ENCODE measurements at places on chromosomes 16 and 17.

DNA sequence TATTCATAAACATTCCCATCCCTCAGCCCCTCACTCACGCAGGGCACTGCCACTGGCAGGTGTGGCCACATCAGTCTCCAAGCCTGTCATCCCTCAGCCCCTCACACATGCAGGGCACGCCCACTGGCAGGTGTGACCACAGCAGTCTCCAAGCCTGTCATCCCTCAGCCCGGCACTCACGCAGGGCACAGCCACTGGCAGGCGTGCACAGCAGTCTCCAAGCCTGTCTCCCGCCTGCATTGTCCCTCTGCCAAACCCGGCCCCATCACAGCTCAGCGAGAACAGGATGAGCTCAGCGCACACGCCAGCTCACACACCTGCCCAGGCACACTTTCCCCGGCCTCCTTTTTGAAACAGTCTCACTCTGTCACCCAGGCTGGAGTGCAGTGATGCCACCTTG is 11.4 kb upstream of the KREMEN2 start:
- no peak for DNase-seq

- DNase-seq, result no peak
These were observed 63.0 kb downstream of the BAIAP2 start for GRCh38 chr17:81097943-81098308.

GRCh38 chr16:84214451-84215066 is 23.6 kb downstream of the ADAD2 start:
- DNase-seq, result no peak

DNA sequence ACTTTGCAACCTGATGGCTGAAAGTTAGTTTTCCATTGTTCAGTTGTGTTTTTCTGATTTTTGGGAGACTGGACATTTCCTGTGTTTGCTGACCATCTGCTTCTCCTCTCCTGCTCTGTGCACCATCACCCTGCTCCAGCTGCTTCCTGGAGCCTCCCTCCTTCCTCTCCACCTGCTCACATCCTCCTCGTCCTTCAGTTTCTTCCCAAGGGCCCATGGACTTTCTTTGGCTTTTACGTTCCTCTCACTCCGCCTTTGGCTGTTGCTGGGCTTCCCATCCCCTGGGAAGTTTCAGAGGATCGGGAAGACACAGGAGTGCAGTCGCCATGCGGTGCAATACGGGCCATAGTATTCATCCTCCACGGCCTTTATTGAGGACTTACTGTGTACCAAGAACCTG is 61.6 kb downstream of the TNFRSF13B start:
- DNase-seq, result no peak

DNA sequence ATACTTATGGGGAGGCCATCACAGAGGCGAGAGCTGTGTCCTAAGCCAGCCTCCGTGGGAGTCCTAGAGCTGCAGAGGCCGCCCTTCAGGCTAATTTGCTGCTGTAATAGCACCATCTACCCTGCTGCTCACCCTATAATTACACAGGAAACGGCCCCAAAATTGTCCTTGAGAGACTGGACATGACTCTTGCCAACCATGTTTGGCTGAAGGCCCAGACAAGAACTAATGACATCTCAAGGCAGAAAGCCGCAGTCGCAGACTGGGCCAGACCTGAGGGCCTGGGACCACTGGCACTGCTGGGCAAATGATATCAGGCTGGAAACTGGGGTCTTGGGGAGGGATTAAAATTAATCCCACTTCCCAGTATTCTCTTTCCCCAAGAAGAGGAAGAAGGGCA is 24.1 kb downstream of the PSMD7 start:
- DNase-seq, result no peak

DNA sequence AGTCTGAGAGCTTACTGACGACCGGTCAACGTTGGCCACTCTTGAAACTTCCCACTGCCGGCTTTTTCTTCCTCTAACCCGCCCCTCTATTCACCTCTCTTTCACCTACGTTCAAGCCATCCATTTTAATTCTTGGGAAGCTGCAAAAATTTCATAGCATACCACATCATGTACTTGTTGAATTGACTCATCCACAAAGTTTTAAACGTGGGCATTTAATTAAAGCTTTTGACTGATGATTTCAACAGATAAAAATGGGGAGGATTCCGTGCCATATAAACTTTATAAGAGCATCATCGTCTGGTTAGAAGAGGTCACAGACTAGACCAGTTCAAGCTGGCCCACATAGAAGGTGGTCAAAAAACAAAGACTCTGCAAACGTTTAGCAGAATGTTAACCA is 22.5 kb downstream of the VPS53 start:
- DNase-seq, result no peak

DNA sequence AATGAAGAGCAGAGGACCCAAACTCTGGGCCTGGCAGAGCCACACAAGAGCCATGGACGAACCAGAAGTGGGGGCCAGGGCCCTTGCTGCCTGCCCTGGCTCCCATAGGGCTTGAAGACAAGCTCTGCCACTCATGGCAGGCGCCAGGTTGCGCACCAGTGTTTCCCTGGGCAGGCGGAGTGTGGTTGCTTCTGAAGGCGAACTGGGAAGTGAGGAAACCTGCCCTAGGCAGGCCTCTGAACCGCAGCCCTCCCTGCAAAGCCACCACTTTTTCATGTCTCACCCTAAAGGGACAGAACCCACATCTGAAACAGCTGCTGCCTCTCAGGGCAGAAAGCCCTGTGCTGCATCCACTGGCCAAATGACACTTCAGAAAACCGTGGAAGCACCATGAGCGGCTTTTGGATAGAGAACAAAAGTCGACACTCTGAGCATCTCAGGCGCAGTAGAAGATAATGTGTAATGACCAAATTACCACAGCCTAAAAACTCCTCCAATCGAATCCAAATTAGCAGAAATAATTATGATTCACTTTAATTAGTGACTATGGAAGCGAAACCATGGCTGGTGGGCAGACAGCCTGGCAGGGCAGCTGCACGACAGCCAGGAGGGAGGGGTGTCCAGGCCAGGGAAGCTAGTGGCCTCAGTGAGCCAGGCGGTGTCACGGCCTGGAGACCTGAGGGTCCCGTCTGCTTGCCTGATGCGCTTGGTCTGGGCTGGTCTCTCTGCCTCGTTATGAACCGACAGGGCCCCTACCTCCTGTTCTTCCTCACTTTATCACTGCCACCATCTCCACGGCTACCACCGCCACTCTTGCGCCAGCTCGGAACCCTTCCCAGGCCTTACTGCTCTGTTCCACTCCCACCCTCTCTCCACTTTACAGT is 59.1 kb downstream of the PRMT7 start:
- DNase-seq, result peak; percentile 6

- no peak for DNase-seq
These were observed 40.0 kb upstream of the RBFOX3 start for GRCh38 chr17:79650861-79651260.

DNA sequence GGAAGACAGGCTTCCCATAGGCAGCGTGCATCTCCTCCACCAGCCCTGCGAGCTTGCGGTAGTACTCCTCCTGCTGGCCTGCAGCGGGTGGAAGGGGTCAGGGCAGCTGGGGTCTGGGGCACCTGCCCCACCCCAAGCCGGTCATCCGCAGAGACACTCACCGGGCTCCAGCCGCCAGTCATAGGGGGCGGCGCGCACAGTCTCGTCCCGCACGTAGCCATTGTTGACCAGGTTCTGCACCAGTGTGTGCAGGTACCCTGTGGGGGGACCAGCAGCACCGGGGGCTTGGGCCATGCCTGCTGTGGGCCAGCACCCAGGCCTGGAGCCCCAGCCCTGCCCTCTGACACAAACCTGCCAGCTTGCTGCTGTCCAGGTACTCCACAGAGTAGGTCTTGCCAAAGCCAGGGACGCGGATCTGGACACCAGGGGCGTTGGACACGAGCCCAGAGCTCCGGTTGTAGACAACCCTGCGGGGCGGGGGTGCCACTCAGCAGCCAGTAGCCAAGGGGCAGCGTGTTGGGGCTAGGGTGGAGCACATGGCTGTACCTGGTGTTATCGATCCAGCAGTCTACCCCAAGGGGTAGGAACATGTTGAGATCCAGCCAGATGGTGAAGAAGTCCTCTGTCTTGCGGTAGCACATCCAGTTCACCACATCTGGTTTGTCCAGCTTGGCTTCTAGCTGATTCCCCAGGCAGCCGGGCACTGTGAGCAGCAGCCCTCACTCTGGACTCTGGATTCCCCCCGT is 1.2 kb downstream of the LCAT start:
- DNase-seq, result no peak

- no peak for DNase-seq
These were observed 13.3 kb upstream of the COG7 start for GRCh38 chr16:23466162-23466885.

GRCh38 chr16:1338119-1338730 is 4.8 kb downstream of the BAIAP3 start:
- no peak for DNase-seq

GRCh38 chr17:73551759-73552158 is 92.5 kb downstream of the SDK2 start:
- DNase-seq, result no peak

DNA sequence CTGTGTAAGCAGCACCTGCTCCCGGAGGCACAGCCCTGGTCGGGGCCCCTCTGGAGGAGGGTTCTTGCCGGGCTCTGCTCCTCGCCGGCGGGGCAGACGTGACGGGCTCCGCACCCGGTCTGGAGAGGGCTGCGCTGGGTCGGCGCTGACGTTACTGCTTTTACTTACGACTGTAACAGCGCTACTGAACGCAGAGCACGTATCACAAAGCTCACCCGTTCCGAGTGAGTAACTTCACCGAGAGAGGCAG is 1.3 kb upstream of the RAB40C start:
- DNase-seq, result peak; percentile 63

- no peak for DNase-seq
These were observed 371.6 kb upstream of the MAF start for GRCh38 chr16:79972053-79972704.

- DNase-seq, result no peak
These were observed 267.2 kb downstream of the ENGASE start for GRCh38 chr17:79341816-79342215.

- DNase-seq, result peak; percentile 80
These were observed 31.7 kb downstream of the SOCS1 start for GRCh38 chr16:11224096-11224893.

DNA sequence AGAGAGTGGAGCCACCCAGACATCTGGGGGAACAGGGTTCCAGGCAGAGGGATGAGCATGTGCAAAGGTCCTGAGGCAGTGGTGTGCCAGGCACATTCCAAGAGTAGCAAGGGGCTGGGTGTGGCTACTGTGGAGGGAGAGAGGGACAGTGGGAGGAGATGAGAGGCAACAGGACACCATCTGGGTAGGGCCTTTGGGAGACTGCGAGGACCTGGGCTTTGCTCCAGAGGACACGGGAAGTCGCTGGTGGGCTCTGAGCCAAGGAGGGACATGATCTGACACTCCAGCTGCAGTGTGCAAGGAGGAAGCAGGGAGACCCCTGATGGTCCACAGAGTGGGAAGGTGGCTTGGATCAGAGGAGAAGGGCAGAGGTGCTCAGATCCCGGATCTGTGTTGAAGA is 56.7 kb upstream of the MED9 start:
- no peak for DNase-seq

- DNase-seq, result no peak
These were observed 362 bp downstream of the KLHDC4 start for GRCh38 chr16:87765473-87765775.

DNA sequence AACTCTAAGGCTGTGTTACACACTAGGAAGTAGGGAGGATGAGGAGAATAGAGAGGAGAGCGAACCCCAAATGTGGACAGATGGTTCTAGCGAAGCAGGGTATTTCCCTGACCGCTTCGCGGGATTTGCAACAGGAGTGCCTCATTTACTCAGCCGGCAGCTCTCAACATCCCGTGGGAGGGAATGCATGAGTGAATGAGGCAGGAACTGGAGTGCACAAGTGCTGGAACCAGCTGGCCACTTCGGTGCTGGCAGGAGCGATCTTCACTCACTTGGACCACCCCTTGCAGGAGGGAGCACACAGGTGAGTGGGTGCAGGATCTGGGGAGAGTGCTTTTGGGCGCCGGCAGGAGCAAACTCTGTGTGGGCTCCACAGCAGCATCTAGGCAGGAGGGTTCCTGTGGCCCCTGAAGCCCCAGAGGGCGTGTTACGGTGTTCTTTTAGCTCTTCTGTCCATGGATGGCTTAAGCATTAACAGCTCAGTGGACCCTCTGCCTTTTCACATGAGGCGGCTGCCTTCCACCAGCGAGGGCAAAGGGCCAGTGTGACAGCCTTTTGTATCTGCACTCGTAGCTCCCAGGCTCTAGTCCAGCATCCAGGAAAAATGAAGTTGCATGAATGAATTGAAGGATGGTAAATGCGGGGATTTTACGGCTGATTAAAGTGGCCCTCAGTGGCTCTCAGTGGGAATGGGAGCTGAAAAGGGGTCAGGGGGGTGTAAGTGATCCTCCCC is 17.4 kb upstream of the ZNHIT3 start:
- no peak for DNase-seq

DNA sequence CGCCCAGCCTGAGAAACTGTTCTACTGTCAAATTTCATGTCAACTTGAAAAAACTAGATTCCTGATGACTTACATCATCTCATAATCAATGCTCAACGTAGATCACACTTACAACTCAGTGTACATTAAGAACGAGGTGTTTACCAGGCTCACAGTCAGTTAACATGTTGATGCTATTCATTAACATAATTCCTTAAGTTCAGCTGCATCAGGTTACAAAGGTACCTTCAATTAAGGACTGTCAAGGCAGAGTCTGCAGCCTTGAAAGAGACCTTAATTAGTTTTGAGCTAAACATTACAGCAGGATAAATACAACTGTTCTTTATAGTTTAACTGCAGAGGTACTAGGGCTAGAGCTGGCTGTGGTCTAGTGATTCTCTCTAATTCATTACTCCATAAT is 1.9 kb downstream of the GNA13 start:
- no peak for DNase-seq

DNA sequence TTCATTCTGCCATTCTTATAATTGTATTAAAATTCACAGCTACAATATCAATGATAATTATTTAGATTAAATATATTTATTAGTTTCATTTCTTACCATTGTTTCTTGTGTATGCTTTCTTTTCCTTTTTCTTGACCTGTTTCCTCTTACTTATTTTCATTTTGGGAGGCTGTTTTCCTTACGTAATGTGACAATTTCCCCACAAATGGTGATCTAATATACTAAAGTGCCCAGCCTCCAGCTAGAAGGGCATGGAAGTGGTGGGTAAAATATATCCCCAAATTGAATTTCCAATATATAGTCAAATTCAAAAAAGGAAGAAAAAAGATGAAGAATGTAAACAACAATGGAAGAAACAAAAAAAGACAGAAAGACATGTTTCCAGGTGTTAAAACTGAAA is 1.5 kb upstream of the ABCA6 start:
- no peak for DNase-seq

DNA sequence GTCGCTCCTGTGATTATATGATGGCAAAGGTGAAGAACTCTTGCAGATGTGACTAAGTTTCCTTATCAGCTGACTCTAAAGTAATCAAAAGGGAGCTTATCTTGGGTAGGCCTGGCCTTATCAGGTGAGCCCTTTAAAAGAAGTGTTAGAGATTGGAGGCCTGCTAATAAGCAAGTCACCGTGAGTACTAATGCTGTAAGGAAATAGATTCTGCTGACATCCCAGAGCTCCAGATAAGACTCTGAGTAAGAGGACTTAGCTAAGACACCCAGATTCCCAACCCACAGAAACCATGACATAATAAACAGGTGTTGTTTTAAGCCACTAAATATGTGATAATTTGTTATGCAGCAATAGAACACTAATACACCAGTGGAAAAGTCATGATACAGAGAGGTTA is 99.9 kb upstream of the FAM20A start:
- no peak for DNase-seq

Measured in bone marrow (tissue), 2 donors.